Activated T-helper 1 cell treated with anti-CD3 and anti-CD28 coated beads, Interleukin-2, amount 50 U/mL, for 16 hours (primary cell): ENCODE measurements at places on chromosomes 4 and X.

DNA sequence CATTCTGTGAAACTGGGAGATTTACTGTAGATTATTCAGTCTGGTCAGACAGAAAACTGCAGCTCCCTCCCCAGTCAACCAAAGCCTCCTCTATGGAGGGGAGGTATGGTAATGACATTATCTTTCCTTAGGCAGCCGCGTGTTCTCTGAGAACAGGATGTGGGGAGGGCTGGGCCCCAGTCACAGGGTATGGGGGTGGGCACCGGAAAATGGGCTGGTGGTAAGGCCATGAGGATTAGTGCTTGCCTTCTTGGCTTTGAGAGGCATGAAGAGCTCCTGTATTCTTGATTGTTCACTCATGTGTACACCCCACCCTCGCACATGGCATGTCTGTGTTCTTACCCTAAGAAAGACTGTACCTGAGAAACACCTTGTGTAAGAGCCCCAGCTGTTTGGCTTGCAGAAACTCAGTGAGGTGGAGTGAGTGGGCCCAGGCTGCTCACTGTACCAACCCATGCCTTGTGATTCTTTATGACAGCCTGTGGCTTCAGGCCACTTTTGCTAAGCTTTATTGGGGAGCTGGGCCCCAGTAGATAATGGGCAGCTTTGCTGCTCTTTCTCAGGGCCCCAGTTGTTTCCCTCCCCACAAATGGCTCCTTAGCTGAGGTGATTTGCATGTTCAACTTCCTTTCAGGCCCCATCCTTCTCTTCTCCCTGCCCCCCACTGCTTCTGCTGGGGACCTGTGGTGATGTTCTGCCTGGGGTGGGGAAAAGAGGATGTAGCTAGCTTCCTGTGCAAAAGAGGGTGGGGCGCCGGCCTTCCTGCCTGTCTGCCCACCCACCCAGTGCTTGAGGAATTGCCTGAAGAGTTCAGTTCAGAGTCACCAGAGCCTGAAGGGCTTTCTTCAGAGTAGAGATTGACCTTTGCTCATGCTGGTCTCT, 30.7 kb downstream of the MSN start:
- DNase-seq = peak; percentile 50

GRCh38 chr4:13415068-13415785, 68.9 kb downstream of the RAB28 start:
- no peak for DNase-seq

GRCh38 chr4:169802873-169803272, 45.1 kb upstream of the HPF1 start:
- DNase-seq = no peak

DNA sequence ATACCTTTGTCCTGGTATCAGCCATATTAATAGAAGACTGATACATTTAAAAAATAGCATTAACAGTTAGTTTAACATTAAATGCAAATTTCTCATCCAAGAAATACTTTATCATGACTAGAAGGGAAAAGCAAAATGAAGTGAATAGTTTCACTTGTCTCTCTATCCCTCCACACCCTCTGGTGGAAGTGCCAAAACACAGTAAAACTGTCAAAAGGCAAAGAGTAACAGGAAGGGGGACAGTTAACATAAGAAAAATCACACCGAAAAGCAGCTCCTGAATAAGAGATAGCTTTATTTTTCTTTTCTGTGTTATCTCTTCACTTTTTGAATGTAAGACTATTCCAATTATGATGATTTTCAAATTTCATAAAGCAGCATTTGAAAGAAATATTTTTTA, 187.2 kb downstream of the FBXW7 start:
- DNase-seq = no peak

GRCh38 chr4:175802988-175803387, 9.1 kb downstream of the GPM6A start:
- no peak for DNase-seq

GRCh38 chr4:141455651-141456050, 180.7 kb upstream of the IL15 start:
- DNase-seq = no peak

- DNase-seq = no peak
Observed at GRCh38 chr4:2534904-2535375, 1.5 kb upstream of the FAM193A start.

GRCh38 chr4:821181-821591, 4.7 kb downstream of the CPLX1 start:
- no peak for DNase-seq

DNA sequence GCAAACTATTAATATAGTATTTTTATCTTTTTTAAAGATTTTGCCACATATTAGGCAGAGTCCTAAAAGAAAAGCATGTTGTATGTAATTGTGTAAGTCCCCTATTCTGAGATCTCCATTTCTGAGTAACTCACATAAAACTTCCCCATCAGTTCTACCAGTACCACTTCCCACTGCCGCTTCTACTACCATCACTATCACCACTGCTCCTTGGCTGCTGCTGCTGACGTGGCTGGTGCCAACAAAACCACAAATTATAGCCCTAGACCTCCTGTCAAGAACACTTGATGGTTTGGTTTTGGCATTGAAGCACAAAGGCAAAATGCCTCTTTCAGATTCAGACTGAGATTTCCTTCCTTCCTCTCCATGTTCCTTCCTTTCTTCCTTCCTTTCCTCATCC, 106.4 kb downstream of the MMRN1 start:
- DNase-seq = no peak

DNA sequence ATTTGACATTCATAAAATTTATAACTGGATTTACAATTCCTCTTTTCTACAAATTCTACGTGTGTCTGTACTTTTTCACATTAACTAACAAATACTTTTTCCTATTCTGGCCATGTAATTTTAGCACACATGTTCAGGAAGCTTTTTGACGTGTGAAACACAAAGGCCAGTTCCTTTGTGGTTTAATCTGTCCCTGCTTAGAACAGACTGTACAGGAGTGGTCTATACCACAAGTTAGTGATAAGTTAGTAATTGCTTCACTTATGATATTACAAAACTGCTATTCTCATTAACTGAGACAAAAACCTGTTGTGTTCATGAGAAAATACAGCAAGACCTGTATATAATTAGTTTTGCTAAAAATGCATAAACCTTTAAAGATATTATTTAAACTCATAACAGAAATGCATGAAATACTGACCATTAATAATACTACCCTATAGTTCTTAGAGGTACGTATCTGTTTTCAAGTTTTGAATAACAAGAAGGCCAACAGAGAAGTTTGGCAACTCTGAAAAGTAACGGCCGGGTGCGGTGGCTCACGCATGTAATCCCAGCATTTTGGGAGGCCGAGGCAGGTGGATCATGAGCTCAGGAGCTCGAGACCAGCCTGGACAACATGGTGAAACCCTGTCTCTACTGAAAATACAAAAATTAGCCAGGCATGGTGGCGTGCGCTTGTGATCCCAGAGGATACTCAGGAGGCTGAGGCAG, 13.7 kb upstream of the AREG start:
- no peak for DNase-seq

DNA sequence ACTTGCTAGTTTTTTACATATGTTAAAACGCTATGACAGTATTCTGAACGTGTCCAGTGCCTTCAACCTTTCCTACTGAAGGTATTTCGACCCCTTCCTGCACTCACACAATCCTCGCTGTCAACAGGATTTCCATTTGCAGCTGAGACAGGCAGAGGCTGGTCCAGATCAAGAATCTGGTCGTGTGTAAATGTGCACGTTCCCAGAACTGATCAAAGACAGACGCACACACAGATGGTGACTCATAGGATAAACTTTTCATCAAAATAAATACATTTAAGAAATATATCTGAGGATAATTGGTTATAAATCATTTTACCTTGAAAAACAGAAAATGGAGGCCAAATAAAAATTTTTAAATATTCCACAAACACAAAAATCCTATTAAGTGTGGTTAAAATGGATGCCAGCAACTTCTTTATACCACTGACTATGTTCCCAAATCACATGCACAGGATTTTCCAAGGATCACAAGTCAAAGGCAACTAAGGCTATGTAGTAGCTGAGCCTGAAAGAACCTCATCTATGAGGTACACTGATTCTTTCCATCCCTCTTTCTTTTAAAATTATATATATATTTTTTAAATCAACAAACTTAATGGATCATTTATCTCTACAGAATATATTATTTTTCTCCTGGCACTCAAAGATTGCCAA, 85.9 kb downstream of the RNF150 start:
- no peak for DNase-seq

DNA sequence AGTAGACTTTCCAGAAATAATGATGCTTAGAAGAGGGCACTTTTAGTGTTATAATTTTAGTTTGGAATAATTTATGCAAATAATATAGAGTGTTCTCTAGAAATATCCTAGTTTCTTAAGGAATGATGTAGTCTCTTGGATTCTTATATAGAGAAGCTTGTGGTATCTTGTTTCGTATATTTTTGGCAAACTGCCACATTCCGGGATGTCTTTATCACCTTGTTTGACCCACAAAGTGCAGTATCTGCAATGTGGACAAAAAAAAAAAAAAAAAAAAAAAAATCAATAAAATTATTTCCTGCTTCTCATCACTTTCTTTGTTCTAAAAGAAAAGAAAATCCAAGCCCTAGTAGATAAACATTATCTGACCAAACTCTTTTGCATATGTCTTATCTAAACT, 1577.7 kb upstream of the TENM3 start:
- no peak for DNase-seq

DNA sequence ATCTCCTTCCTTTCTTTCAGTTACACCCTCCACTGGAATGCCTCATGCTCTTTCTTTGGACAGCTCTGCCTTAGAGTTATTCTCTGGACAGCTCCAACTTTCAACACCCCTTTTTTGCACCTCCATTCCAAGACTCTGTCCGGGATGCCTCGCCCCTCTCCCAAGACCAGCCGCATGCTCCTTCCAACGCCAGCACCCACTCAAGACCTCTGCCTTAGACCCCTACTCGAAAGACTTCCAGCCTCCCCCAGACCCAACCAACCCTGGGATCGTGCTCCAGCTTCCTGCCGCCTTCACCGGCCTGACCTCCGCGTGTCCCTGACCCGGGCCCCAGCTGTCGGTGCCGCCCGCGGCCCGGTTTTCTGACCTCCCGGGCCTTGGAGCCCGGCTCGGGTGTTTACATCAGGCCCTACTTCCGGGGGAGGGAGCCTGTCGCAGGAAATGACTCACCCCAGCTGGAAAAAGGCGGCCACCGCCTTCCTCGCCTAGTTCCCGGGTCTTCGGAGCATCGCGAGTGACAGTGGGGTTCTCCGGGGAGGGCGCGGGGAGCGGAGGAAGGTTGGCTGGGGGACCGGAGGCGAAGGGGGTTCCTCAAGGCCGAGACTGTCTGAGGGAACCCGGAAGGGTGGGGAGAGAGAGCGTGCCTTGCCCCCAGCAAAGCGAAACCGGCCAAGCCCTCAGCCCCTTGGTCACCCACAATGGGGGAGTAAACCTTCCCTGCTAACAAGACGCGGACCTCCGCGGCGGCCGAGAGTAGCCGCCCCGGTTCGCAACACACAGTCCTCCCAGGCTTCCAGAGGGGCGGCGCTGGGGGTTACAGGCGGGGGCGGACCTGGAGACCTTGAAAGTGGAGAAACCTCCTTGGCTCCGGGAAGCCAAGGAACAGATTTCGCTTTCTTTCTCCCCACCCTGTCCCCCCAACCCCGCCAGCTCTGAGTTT, at the start of gene WDR45:
Gene WDR45 (minus strand): TSS at position 399 of the 940 bp plus-strand sequence. CDS start 1,792 bp downstream, outside the sequence.
- peak; percentile 62 for DNase-seq

GRCh38 chrX:13194291-13195103, 125.4 kb downstream of the ATXN3L start:
- DNase-seq = no peak

GRCh38 chr4:2333916-2334644, 72.2 kb upstream of the MXD4 start:
- DNase-seq = no peak

DNA sequence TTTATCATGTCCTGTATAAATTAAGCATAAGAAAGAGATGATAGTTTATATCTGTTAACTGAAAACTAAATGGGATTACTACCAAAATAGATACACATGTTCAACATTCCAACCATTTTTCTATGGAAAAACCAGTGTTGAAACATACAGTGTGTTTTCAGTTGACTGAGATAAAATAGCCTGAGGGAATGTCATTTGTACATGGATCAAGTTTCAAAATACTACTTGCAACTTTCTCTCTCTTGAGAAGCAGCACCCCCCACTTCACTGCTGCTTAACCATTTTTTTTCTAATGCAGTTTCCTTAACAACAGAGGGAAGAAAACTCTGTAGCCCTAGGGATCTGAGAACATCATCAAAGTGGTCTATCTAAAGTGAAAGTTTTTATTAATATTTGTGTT, 70.8 kb downstream of the NPNT start:
- DNase-seq = no peak

DNA sequence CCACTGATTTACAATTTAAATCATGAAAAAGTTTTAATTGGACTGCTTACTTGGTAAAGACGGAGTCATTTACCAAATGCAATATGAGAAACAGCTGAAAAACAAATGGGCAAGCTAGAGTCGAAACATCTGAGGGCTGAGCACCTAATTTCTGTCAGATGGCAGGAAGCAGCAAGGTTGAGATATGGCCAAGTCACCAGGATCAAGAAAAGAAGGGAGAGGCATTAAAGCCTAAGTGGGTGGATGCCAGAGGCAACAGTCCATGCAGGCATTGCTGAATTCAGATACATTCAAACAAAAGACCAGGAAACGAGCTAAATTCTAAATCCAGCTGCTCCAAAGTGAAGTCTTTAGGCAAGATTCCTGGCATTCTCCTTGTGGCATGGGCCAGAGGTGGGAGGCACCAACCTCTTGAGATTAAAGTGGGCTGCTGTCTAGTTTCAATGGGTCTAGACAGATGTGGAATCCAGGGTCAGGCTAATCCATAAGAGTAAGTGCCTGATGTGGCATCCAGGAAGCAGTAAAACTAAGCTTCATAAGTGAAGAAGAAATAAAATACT, 8.0 kb upstream of the ARSJ start:
- DNase-seq = no peak

DNA sequence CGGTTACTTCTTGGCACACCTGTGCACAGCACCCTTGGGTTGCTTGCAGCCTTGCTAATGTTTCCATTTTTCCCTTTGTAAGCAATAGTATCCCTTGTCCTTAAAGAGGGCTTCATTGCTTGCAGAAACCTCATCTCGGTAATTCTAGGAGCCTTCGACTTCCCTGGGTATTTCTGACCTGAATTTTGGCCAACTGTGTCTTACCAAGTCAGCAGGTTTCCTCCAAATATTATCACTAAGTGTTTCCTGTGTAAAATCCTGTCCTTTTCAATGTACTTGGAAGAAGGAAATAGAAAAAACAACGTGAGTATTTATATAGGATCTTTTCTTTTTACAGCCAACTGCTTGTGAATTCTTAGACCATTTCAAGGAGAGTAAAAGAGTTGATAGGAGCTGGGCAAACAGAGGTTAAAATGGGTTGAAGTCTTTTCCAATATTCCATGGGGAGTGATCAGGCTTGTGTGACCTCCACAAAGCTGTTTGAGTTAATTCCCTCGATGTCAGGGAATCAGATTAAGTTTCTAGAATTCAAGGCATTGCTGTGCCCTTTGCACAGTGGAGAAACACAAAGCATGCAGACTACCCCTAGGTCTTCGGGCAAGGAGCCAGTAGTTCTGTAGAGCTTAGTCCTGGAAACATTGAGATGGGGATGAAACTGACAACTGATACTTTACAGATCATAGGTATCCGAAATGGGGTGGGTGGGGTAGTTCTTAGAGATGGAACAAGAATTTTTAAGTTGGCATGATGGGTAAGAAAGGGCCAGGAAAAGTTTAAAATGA, 209.9 kb downstream of the CPE start:
- no peak for DNase-seq
